ENCODE measurements at places on chromosomes 1 and 21.

DNA sequence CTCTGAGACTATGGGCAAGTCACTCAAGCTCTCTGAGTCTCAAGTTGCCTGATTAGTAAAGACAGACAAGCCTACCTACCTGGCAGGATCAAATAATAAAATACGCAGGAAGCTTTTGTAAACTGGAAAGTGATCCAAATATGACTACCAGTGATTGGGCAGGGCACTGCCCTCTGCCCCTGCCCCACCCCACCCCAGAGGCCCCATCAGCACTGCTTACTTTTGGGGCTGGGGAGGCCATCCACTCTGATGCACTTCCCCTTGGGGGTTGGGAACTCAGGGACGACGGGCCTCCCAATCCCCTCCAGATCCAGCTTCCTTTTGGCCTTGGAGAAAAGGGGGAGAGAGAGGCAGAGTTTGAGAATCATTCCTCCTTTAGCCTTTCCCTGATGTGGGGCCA, 6.9 kb downstream of the E2F2 start:
- DNase-seq: no peak

GRCh38 chr1:7672864-7673263, 98.2 kb upstream of the VAMP3 start:
- DNase-seq: no peak

DNA sequence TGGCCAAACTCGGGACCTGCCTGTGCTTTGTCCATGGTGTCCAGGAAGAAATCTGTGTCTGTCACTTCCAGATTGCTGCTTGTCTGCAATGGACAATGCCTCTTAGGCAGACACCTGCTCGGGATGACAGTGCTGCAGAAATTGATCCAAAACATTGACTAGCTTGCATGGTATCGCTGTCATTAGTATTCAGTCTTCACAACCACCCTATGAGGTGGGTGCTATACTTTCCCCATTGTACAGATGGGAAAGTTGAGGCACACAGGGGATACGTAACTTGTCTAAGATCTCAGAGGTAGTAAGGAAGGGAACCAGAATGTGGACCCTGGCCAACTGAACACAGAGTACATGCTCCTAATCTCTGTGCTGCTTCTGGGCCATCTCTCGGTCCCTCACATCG, 138.7 kb downstream of the DHRS3 start:
- DNase-seq: no peak

DNA sequence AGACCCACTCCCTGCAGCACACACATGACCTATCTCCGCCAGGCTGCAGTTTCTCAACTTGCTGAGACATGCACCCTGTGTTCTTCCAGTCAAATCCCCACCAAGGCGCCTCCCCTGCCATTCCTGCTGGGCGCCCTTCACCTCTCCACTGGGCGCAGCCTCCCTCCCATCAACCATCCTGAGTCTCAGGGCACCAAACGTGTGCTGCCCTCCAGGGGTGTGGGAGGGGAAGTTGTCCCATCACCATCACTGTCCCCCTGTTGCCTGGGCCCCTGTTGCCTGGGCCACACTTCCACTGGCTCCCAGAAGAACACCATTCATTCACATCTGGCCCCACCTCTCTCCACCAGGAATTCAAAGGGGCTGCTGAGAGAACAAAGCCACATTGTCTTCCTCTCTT, 44.9 kb upstream of the EFHD2 start:
- no peak for DNase-seq

DNA sequence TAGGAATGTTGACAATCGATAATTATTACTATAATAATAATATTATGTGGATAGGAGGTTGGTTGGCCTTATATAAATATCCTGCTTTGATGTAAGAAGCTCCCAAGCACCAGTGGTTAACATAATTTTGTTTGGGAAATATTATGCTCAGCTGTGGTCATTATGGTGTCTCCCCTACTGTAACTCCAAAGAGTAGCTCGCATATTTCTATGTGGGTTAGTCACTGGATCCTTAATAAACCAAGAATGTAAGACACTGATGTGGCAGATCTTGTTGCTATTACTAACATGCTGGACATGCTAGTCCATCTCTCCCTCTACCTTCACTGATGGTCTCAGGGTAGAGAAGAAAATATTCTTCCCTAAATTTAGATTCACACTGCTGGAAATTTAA, 79.2 kb upstream of the RALGPS2 start:
- DNase-seq: peak; percentile 47

GRCh38 chr1:22258698-22259097, 115.8 kb upstream of the WNT4 start:
- DNase-seq: no peak

DNA sequence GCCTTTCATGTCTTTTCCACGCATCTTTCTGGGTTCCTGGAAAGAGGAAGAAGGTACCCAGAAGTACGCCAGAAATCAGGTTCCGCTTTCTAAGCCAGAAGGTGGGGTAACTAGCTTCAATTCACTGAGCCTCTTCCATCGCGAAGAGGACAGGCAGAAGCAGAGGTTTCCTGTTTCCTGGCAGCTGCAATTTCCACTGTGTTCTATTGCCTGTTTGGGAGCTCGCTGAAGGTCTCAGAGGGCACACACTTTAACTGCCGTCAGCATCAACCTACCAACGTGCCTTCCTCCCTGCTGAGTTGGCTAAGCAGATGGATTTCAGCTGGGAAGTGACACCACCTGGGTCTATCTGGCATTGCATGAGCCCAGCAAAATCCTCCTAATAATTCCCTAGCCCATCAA, 10.0 kb downstream of the NCF2 start:
- DNase-seq: peak; percentile 7

GRCh38 chr1:152515434-152515783, 1.1 kb downstream of the CRCT1 start:
- no peak for DNase-seq

GRCh38 chr1:176220100-176220689, 13.1 kb upstream of the COP1 start:
- DNase-seq: no peak

- DNase-seq: peak; percentile 21
Measured at GRCh38 chr1:44442791-44443190, 37.7 kb downstream of the RNF220 start.

- DNase-seq: no peak
Measured at GRCh38 chr21:22046576-22046975, 1048.4 kb downstream of the NCAM2 start.

DNA sequence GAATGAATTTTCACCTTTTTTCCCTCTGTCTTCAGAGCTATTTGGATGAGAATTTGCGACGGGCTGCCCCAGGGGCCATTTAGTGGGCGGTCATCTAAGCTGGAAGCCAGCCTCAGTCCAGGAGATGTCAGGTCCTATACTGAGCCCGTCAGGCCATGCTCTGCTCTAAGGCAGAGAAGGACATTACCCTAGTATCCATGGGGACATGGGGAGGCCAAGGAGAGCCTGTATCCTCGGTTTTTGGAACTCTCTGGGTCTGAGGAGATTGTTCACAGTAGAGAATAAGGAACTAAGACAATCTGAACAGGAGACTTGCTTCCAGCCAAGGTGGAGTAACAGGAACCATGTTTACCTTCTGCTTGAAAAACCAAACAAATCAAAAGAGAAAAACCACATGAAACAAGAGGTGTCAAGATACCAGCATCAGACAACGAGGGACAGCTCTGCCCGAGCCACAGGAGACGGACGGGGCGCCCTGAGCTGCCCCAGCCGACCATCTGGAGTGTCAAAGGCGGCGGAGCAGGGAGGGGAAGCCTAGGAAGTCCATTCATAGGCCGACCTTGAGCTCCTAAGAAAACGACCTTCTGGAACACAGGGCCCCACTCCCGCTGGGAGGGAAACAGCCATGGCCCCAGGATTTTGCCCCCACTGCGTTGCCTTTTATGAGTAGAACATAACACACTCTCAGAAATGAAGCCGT, 20.0 kb upstream of the ADARB1 start:
- no peak for DNase-seq

GRCh38 chr1:87134061-87134460, 194.6 kb upstream of the LMO4 start:
- DNase-seq: no peak

DNA sequence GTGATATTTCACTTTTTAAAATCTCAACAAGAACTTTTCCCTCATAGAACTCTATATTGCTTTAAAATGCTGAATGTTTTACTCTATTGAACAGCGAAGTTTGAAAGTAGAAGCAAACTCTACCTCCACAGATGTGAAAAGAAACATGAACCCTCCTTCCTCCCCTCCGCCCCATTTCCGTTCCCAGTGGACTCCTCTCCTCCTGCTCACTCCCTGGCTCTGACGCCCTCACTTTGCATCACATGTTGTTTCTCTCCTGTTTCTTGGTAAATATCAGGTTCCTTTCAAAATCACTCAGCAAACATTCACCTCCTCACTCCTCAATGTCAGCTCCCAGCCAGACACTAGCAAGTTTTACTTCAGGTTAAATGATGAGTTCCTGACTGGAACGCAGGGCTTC, 34.6 kb downstream of the KCNH1 start:
- no peak for DNase-seq

- DNase-seq: no peak
Measured at GRCh38 chr1:214451596-214451995, 99.8 kb downstream of the PTPN14 start.

DNA sequence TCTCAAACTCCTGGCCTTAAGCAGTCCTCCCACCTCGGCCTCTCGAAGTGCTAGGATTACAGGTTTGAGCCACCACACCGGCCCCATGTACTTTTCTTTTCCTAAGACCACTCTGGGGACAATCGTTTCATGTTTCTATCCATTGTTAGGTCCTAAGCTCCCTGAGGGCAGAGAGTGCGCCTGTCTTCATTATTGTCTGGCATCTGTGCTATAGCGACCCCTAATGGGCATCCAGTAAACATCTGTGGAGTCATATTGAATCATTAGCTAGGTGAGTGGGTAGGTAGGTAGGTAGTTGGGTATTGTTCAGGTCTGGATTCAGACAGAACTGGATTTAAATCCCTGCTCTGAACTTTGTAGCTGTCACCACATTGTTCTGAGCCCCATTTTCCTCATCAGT, 66.1 kb downstream of the TMEM53 start:
- DNase-seq: no peak

GRCh38 chr1:246907472-246907871, 24.3 kb downstream of the AHCTF1 start:
- peak; percentile 76 for DNase-seq

- DNase-seq: no peak
Measured at GRCh38 chr1:181541947-181542346, 58.6 kb downstream of the CACNA1E start.

DNA sequence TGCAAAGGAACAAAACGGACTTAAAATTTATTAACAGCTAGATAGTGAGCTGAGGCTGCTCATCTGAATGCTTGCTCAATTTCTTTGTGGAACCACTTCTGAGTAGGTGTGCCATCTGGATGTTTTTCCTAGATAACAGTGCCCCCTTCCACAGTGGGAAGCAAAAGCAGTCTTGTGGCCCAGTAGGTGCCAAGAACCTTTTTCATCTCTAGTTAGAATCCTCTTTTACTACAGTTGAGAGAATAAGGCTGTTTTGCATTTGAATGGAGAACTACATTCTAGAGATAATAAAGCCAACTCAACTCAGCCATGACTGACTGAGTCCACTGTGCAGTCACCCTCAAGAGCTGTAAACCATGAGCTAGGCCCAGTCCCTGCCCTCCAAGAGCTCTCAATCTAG, 13.3 kb downstream of the F3 start:
- peak; percentile 48 for DNase-seq

DNA sequence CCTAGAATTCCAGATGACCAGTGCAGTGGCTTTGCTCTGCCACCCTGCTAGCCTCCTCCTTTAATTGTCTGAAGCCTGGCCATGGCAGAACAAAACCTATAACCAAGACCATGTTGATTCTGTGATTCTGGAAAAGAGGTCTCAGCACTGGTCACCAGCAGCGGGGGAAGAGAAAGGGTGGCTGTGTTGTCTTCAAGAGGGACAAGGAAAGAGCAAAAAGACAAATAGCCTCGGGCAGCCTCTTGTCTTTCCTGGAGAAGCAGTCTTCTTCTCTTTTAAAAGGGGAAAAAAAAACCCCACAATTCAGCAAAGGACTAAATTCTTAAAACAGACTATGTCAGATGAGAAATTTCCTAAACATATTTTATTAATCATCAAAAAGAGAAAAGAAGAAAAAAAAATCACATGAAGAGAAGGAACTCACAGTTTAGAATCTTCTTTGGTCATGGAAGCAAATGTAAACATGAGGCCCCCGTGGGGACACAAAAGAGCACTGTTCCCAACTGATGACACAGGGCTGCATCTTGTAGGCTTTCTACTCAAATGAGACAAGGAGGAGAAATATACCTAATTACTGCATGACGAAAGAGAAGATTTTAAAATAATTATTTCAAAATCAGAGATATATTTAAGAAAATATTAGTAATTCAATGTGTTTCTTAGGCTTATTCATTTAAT, 36.3 kb upstream of the RAP1GAP start:
- no peak for DNase-seq

Data from amniotic epithelial cell (primary cell).